ENCODE measurements at places on chromosomes 3 and 15.
A peak's percentile ranks its signal among the peaks of the same experiment; 100 is the strongest.

- DNase-seq: no peak
Measured at GRCh38 chr3:172354931-172355499, 93.2 kb downstream of the GHSR start.

DNA sequence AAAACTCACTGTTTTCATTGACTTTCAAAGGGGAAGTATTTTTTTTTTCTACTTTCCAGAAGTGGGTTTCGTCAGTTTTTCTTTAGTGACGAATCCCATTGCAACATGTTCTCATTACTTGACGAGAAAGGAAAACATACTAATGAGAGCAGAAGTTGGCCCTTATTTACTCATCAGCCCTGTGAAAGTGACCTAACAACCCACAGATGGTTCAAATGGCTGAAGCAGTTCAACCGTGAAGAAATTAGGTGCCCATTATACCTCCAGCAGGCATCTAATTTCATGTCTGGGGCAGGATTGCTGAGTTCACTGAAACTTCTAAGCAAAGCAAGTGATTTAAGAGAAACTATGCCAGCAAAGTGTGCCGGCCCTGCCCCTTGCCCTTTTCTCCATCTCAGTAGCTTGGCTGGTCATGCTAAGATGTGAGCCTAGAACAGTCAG is 9.0 kb downstream of the AQP9 start:
- no peak for DNase-seq

DNA sequence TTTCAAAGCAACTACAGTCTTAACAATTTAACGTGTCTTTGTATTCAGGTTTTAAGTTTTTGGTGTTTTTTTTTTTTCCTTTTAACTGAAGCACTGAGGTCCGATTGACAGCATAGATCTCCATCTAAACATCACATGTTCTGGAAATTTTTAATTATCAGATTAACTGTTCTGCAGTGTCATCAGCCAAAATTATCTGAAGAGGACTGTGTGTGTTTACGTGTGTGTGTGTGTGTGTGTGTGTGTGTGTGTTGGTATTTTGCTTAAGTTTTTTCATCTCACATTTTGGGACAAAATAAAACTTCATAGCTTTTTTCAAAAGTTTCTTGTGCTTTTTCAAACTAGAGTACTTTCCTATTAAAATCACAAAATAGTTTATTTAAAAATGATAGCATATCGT is 1.8 kb downstream of the PIK3CA start:
- DNase-seq: no peak

DNA sequence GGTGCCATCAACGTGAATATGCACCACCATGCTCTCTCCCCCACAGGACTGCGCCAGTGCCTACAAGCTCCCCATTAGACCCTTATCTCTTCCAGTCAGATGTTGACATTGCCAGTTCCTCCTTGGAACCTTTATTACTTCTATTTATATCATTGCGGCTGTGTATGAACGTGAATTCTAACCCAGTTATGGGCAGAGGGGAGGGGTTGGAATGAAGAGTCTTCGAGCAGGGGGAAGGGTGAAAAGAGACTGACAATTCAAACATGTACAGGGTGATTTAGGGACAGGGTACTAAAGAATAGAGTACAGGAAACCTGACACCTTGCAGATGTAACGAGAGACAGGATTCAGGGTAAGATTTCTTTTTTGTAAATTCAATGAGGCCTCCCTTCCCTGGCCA is 41.8 kb upstream of the ST6GAL1 start:
- DNase-seq: no peak

DNA sequence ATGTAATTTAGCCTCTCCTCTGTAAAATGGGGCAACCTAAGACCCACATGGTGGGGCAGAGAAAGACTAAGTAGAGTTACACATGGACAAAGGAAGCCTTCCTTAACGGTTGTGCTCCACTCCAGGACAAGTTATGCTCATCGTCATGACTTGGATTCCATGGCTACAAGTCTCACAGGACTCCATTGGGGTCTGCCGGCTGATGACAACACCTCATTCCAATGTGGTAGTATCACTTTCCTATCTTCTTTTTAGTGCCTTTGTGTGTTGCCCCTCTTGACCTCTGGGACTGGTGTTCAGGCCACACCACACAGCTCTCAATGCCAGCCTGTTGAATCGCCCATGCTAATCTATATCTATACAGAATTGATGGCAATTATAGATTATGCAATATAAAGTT is 181.3 kb upstream of the WNT5A start:
- DNase-seq: no peak

DNA sequence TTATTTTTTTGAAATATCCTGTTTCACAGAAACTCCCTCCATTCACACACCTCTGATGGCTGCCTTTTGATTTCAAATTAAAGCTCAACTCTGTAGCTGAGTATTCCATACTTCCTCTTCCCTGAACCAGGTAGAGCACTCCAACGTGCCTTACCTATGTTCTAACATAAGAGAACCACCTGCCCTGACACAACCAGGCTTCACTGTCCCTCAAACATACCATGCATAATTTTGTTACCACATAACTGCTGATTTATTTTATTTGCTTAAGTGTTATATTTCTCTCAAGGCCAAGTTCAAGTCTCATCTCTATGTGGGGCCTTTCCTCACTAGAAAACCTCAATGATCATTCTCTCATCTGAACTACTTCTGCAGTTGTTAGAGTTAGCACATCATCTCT is 209.7 kb downstream of the P3H2 start:
- DNase-seq: no peak

GRCh38 chr15:41256577-41257038 is 25.5 kb downstream of the CHP1 start:
- DNase-seq: no peak

DNA sequence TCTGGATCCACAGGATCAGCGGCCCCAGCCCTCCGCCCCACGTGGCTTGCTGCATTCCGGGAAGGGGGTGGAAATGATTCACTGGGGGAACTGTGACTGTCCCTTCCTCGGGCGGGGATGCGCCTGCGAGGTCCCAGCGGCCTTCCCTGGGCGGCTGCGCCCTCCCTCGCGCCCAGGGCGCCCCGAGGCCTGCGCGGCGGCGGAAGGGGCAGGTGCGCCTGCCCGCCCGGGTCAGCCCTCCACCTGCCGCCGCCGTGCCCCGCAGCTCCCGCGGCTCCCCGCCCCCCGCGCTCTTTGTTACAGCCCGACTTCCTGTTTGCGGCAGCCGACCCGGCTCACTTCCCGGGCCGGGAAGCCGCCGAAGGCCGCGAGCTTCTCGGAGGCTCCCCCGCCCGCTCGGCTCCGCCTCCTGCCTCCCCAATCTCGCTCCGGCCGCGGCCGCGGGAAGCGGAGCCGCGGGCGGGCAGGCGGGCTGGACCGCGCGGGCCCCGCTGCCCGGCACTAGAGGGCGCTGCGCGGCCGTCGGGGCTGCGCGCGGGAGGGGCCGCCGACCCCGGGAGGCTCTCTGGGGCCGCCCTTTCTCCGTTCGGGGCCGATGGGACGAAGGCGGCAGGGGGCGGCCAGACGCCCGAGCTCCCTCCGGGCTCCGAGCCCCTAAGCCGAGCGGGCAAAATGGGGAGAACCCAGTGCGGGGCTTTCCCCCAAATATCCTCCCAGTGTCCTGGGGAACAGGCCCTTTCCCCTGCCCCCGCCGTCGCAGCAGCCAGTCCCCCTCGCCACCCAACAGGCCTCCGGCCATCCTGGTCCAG is 11.5 kb upstream of the CHAC1 start:
- DNase-seq: peak; percentile 82

GRCh38 chr15:31325595-31326155 is 960 bp upstream of the KLF13 start:
- DNase-seq: peak; percentile 63

DNA sequence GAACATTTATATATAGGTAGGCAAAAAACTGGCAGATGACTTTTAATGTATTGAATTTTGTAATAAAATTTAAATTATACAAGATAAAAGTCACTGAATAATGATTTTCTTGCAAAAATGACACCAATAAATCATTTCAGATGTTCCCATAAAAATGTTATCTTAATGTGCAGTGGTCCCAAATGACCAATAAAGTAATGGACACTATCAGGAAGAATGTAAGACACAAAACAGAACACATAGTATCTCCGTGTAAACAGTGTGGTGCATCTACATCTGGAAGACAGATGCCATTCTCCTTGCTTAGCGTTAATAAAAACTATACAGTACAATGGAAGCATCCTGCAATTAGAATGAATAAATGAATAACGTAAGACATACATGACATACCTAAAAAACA is 41.5 kb downstream of the FGF7 start:
- DNase-seq: no peak

GRCh38 chr15:60009980-60010732 is 6.0 kb downstream of the FOXB1 start:
- no peak for DNase-seq

- no peak for DNase-seq
Measured at GRCh38 chr3:31305340-31305739, 227.4 kb upstream of the STT3B start.

DNA sequence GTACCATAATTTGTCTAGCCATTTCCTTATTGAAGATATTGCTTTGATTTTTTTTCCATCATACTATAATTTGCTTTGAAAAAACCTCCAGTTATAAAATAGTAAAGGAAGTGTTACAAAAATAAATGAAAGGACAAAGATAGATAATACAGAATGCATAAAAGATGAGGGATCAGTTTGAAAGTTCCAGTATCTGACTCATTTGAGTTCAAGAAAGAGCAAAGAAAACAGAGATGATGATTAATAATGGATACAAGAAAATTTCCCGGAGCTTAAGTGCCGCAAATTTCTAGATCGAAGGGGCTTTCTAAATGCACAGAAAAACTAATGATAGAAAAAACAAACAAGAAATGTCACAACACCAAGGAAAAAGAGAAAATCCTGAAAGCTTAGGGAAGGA is 4.3 kb downstream of the WDR48 start:
- no peak for DNase-seq

- no peak for DNase-seq
Measured at GRCh38 chr3:131350506-131350905, 31.1 kb upstream of the NUDT16 start.

- no peak for DNase-seq
Measured at GRCh38 chr15:57057134-57057930, 138.9 kb downstream of the TCF12 start.

GRCh38 chr15:45704329-45705249 is 69.8 kb downstream of the SQOR start:
- DNase-seq: peak; percentile 21

GRCh38 chr15:40768521-40769273 is 1.1 kb upstream of the C15orf62 start:
- DNase-seq: no peak

GRCh38 chr3:175075269-175075668 is 216.1 kb downstream of the NAALADL2 start:
- DNase-seq: no peak

GRCh38 chr15:20349774-20350498 is 191.7 kb downstream of the GOLGA6L6 start:
- DNase-seq: no peak

DNA sequence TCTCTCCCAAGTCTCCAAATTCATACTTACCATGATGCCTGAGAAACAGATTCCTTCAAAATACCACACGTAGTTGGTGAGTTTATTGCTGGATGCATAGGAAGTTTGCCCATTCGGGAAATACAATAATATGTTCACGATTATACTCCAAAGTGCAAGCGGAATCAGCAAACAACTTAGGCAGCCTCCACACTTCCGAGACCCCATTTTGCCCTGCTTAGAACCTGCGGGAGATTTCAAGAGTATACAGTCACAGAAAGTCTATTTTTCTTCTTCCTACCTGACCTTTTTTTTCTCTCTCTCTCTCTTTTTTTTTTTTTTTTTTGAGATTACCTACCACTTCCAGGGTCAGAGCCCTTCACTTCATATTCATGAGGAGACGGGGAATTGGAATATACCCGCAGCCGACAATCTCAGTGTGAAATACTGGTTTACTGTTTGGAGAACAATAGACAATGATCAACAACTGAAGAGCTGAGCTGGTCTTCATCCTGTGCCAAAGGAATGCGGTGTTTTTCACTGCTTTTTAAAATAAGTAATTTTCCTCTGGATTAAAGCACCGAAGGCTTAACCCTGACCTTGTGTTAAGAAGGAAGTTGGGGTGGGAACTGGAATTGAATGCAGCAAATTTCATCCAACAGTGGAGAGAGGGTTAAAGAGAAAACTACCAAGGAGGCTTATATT is at the start of gene TM4SF18:
TM4SF18 (minus strand) TSS at position 461 of the 684 bp plus-strand sequence; CDS start at position 207, 254 bp downstream.
- DNase-seq: no peak

GRCh38 chr3:25897019-25897418 is 107.1 kb downstream of the OXSM start:
- peak; percentile 3 for DNase-seq

DNA sequence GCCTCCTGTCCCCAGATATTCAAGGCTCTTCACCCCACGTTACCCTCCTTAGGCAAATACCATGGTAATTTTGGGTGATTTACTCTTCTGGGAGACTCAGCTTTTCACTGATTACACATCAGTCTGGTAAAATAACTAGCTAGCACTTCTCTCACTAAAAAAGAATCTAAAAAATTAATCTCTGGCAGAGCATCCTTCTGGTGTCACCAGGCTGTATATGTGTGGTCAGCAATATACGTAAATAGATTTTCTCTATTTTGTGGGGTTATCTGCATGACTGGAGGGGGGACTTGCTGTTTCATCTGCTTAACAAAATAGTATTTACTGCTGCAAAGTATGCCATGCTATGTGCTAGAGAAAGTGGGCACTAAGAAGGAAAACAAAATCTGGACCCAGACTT is 45.1 kb downstream of the LRRC28 start:
- no peak for DNase-seq

GRCh38 chr3:114721209-114721608 is 425.9 kb downstream of the ZBTB20 start:
- no peak for DNase-seq

DNA sequence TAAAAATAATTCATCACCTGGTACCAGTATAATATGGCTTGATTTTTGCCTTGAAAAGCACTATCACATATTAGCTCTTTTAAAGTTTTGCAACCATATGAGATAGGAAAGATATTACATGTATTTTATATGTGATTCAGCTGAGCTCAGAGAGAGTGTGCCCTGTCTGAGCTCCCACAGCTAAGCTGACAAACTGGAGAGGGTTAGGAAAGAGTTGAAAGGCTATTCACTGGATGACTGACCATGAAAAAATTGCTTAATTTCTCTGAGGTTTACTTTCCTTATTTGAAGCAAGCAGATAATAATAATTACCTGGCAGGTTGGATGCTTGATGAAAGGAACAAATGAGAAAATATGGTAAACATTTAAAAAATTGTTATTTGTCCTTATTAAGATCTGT is 97.4 kb upstream of the CCDC80 start:
- DNase-seq: no peak

- DNase-seq: no peak
Measured at GRCh38 chr3:44762170-44762677, 630 bp downstream of the KIF15 start.

GRCh38 chr3:100107221-100107814 is 7.0 kb downstream of the FILIP1L start:
- DNase-seq: no peak

DNA sequence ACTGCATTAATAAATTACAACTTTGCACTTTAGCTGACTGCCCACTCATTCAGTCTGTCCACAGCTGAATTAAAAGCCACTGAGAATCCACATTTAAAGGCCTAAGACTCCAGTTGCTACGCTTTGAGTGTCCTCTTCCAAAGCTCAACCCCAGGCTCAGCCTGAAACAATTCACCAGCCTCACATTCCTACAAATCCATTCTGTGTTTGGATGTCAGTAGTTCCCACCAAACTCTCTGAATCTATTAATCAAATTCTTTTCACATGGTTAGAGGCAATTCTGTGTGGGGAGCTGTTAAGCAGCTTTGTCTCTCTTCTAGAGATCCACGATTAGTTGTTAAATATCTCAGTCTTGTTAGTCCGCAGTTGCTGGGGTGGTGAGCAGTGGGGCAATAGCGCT is 116.8 kb upstream of the UBE2E2 start:
- no peak for DNase-seq

All from stimulated activated CD4-positive, alpha-beta T cell treated with anti-CD3 and anti-CD28 coated beads, Interleukin-15, amount 100 ng/mL, for 24 hours (primary cell).